Right ventricle myocardium inferior (tissue), 1 donor: ENCODE measurements at places on chromosomes 1 and 21.

GRCh38 chr21:32653326-32653901 is 41.2 kb upstream of the CFAP298 start:
- DNase-seq: no peak

- DNase-seq: no peak
Measured at GRCh38 chr21:45158491-45159423, 84.4 kb downstream of the ADARB1 start.

DNA sequence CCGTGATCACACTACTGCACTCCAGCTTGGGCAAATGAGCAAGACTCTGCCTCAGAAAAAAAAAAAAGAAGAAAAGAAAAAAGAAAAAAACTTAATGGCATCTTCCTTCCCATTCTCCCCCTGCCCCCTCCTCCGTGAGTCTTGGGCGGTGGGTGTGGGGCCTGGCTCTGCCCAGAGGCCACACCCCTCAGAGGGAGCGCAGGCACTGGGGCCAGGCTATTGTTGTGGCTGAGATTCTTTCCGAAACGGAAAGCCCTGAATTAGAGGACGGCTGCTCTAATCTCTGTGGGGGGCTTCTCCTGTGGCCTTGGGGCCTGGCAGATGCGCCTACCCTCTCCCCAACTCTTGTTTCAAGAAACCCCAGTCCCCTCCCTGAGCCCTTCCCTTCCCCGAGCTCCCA is 4.1 kb upstream of the FAM110D start:
- DNase-seq: no peak

GRCh38 chr1:201696217-201696761 is 132.7 kb upstream of the IPO9 start:
- DNase-seq: peak; percentile 91

GRCh38 chr1:246166841-246167240 is 340.2 kb downstream of the SMYD3 start:
- DNase-seq: no peak

GRCh38 chr21:32383812-32384211 is 9.0 kb downstream of the URB1 start:
- no peak for DNase-seq
